GM06990 (cell line): ENCODE measurements at places on chromosomes 16 and 17.

DNA sequence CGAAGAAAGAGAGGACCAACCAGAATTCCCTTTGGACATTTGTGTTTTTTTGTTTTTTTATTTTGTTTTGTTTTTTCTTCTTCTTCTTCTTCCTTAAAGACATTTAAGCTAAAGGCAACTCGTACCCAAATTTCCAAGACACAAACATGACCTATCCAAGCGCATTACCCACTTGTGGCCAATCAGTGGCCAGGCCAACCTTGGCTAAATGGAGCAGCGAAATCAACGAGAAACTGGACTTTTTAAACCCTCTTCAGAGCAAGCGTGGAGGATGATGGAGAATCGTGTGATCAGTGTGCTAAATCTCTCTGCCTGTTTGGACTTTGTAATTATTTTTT, 3.6 kb downstream of the SOX9 start:
- no peak for DNase-seq

DNA sequence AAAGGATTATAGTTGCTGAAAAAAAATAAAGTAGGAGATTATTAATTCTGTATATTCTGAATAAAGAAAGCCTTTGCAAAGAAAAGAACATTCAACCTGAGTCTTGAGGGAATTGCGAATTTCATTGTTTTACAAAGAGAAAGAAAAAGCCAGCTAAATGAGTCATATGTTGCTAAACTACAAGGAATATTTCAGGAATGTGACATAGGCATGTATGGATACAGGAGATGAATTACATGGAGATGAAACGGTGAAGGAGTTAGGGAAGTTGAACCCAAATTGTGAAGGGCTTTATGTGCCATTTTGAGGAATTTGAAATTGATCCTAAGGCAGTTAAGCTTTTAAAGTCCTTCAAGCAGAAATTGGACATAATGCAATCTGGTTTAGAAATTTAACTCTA, 177.3 kb upstream of the RBL2 start:
- no peak for DNase-seq

DNA sequence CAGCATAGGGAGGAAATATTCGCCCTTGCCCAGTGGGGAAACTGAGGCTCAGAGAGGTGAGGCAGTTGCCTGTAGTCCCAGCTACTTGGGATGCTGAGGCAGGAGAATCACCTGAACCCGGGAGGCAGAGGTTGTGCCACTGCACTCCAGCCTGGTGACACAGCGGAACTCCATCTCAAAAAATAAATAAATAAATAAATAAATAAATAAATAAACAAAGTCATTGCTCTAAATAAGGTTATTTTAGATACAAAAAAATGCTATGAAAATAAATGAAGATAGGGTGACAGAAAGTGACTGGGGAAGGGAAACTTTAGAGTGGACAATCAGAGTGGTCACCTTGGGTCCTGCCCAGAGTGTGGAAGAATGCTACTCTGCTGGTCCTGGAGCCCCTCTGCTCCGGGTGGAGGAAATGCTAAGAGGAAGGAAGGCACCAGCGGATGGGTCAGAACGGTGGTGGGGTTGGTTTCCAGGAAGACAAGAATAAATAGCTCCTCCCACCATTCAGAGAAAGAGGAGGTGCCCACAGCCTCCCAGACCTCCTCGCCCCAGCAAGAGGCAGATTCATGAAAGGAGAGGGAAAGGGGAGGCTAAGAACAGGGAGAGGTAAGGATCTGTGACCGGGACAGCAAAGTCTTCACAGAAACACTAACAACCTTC, 17.6 kb downstream of the TRPV3 start:
- no peak for DNase-seq

- DNase-seq, result no peak
Observed at GRCh38 chr17:7184091-7184488, 4.9 kb upstream of the ASGR1 start.

- no peak for DNase-seq
Observed at GRCh38 chr16:67116388-67117311, 6.9 kb downstream of the PHAF1 start.

- no peak for DNase-seq
Observed at GRCh38 chr17:56803071-56803470, 30.6 kb downstream of the C17orf67 start.

- DNase-seq, result no peak
Observed at GRCh38 chr17:78541488-78542206, 35.5 kb downstream of the DNAH17 start.

DNA sequence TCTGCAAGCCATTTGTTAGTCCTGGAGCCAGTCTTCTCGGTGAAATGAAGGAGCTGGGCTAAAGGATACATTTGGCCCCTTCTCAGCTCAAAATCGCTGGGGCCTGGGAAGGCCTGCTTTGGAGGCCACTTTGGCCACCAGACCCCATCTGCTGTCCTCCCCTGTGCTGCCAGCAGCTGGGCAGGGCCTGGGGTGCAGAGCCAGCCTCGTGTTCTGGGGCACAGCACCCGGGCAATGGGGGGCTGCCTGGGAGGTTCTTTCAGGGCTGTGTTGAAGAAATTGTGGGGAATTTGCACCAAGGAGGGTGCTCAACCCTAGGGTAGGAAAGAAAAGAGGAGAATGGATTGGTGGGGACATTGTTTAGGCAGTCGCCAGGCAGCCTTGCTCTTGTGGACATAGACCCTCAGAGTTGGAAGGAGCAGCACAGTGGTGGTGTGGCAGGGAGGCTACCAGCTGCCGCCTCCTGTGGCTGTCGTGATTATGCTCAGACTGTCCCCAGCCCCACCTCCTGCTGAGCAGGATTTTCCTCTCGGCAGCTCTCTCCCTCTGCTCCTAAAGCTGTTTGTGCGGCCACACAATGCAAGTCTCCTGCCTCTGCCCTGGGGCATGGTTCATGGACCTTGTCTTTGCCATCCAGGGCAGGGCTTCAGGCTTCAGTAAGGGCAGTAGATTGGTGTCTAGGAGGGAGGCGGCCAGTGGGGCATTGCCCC, 174.8 kb downstream of the NTN1 start:
- DNase-seq, result no peak

DNA sequence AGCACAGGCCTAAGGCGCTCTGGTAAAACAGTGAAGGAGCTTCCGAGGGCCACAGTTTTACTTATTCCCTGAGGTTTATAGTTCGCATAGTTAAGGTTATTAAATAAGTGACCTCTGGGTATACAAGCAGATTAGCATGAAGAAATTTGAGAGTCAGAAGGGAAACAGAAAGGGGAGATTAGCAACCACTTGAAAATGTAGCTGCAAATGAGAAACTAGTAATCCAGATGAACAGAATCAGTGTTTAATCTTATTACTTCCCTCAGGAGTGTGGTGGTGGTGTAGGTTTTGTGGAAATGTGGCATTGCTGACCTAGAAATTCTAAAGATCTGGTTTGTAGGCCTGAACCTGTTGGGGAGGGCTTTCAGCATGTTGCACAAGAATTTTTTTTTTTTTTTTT, 130.4 kb downstream of the CCDC182 start:
- DNase-seq, result no peak

- no peak for DNase-seq
Observed at GRCh38 chr16:72934636-72935403, 113.1 kb downstream of the ZFHX3 start.

DNA sequence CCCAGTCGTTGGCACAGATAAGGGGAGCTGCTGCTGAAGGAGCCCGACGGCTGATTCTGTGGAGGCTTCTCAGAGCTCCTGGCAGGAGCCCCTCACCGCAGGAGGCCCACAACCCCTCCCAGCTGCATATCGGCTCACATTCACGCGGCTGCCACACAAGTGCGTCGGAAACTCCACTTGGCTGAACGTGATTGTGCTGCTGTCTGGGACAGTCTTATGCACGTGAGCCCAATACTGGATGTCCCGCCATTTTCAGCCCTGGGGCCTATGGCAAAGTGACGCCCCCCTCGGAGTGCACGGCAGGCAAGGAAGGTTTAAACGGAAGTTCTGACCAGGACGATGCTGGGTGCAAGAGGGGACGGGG, 8.7 kb upstream of the PITPNA start:
- DNase-seq, result no peak

- DNase-seq, result no peak
Observed at GRCh38 chr16:55562936-55563335, 3.5 kb upstream of the CAPNS2 start.

DNA sequence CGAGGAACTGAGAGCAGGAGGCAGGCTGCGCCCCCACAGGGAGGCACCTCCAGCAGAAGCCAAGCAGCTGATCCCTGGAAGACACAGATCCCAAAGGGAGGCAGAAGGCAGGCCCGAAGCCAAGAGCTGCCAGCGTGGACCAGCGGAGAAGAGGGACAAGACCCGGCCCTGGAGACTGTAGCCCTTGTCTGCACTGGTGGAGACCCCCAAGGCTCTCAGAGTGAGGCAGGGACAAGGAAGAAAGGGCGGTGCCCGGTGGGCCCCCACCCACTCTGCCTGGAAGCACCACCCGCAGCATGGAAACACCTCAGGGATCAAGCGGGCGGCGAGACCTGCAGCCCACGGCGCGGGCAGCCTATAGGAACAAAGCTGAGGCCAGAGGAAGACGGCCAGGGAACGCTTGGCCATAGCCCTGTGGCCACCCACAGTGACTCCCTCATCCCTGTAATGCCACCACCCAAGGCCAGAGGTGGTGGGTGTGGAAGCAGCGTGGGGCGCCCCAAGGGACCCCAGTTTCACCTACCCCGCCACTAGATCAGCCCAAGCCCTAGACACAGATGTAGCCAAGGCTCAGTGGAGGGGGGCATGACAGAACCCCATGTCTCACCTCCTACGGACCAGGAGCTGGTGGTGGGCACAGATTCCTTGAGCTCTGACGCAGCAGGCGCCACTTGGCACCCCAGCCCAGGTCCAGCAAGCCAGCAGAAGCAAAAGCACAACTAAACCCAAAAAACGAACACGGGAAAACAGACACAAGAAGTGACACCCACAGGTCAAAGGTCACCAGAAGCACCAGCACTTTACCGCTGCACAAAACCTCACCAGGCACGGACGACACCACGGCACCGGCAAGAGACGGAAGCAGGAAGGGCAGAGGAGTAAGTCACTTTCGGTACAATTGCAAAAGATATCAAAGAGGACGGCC, 2.9 kb upstream of the SIRT7 start:
- no peak for DNase-seq

DNA sequence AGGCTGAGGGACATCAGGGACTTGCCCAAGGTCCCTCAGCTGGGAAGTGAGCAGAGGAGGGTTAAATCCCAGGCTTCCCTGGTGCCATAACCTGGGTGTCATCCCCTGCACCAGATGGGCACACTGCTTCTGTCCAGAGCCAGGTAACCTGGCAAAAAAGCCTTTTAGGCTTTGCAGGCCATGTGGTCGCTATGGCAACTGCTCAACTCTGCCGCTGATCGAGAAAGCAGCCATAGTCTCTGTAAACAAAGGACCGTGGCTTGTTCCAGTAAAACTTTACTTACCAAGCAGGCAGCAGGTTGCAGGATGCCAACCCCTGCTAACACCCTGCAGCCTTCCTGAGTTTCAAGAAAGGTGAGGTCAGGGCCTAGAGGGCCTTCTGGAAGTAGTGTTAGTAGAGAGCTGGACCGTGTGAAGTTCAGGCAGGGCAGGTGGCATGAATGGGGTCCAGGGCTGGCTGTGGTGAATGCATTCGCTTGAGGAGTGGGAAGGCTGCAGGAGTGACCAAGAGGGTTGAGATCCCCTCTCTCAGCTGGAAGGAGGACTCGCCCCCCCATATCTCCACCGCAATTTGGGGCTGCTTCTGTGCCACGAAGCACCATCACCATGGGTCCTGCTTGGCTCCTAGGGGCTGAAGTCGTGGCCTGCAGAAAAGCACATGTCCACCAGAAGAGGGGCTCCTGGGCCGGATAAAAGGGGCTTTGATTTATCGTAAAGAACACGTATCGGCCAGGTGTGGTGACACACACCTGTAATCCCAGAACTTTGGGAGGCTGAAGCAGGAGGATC, 91.3 kb downstream of the SOCS1 start:
- no peak for DNase-seq

DNA sequence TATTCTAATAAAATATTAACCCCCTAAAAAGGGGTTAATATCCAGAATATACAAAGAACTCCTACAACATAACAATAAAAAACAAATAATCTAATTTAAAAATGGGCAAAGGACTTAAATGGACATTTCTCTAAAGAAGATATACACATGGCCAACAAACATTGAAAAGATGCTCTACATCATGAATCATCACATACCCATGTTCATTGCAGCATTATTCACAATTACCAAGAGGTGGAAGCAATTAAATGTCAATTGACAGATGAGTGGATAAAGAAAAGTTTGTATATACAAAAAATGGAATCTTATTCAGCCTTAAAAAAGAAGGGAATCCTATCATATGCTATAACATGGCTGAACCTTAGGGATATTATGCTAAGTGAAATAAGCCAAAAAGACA, 36.8 kb downstream of the CPD start:
- DNase-seq, result no peak

GRCh38 chr17:8406174-8406573, 8.5 kb upstream of the RNF222 start:
- no peak for DNase-seq

DNA sequence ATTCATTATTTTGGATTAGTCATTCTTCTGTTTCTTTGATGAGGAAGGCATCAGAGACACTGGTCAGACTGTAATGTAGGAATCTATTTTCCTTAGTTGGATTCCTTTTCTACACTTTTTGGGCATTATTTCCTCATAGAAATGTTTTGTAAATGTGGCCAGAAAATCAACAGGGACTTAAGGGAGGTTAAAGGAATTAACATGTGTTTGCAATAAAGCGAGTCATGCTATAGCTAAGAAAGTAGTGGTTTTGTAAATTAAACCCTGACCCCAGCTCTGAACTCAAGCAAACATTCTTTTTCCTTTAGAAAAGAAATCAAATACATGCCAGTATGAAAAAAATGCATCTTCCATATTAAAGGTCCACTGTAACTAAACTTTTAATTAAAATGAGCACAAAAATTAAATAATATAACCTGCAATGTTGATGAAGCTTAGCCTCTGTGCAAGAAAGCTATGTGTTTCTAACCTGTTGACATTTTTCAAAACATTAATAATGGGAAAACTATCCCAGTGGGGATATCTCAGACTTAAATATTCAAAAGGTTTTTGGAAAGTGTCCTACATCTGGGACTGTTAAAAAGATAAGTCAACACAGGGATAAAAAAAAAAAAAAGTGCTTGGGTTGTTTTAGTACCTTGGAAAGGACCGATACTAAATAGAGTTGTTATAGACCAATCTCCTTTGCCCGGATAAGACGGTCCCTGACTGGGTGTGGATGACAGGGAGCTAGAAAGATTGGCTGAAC, 428.0 kb downstream of the CA10 start:
- DNase-seq, result no peak

GRCh38 chr17:82346342-82347300, 12.4 kb upstream of the TEX19 start:
- DNase-seq, result no peak
